Activated CD8-positive, alpha-beta memory T cell treated with anti-CD3 and anti-CD28 coated beads for 48 hours (primary cell): ENCODE measurements at places on chromosomes 12 and 14.

DNA sequence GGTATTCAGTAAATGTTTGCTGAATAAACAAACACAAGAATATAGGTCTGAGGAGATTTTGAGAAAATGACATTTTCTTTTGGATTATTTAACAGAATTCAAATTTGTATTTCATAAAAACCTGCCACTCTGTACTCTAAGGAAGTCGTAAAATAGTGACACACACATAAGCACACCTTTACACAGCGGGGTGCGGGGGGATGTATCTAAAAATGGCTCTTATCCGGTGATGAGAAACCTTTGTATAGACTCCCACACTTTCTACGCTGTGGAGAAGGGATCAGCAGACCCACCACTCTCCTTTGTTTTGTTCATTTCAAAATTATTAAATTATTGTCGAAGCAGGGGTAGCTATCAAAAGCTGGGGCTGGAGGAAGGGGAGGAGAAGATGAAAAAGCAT, 58.0 kb downstream of the PEBP1 start:
- DNase-seq = no peak

GRCh38 chr12:56374726-56375597, 12.3 kb upstream of the APOF start:
- no peak for DNase-seq

DNA sequence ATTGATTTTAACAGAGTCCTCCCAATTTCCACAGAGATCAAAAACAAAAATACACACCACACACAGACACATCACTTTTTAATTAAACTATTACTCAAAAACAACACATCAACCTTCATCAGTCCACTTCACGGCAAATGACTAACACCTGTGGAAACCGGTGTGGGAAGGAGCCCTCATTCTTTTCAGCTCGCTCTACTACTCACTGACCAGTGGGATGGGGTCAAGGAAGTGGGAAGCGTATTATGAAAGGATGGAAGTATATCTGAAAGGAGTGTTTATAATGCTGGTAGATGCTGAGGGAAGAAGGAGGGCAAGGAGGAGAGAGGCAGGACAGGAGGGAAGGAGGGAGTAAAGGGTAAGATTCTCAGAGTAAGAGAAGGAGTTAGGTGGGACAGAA, 156.5 kb downstream of the EPS8 start:
- no peak for DNase-seq

GRCh38 chr14:95507174-95507573, 9.3 kb downstream of the SYNE3 start:
- DNase-seq = no peak

- peak; percentile 6 for DNase-seq
These were observed 446 bp upstream of the ZNF641 start for GRCh38 chr12:48351022-48351708.

GRCh38 chr12:115222220-115222619, 538.2 kb upstream of the TBX3 start:
- DNase-seq = no peak

GRCh38 chr14:78486621-78487020, 316.4 kb downstream of the NRXN3 start:
- no peak for DNase-seq

- DNase-seq = no peak
These were observed 18.7 kb upstream of the TAS2R14 start for GRCh38 chr12:10957741-10958140.

DNA sequence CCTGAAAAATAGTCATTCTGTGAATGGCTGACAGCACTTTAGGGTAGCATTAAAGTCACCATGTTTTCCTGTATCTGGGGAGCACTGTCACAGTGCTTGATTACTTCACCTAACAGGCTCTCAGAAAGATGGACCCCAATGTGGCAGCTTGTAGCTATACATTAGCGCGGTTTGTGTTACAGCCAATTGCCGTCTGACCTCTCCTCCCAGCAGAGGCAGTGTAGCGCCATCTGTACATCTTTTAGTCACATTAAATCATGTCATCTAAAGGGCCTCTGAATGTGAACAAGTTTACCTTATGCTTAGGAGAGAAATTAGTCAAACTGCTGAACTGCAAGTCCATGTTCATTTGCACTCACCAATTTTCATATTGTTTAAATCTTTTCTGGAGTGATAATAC, 113.7 kb downstream of the LMO3 start:
- no peak for DNase-seq

DNA sequence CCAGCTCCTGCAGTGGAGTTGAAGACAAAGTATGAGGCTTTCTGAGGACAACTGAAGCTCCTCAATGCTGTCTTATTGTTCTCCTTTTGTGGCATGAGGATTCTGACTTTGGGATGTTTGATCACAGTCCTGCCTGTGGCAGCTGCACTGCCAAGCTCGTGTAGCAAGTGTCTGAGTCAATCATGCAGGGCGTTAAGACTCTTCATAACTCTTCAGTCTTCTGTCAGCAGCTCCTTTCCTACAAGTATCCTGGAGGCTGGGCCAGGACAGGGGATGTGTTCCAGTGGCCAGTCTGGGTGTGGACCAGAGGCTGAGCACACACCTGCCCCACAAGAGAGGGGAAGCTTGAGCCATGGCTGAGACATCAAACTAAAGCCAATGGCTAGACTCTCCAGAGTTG, 94.3 kb downstream of the PELI2 start:
- DNase-seq = no peak

- DNase-seq = no peak
These were observed 10.7 kb downstream of the PRKCH start for GRCh38 chr14:61331992-61332657.

- no peak for DNase-seq
These were observed 679 bp downstream of the BDKRB2 start for GRCh38 chr14:96205059-96205977.

- no peak for DNase-seq
These were observed 41.4 kb upstream of the TUNAR start for GRCh38 chr14:95835121-95835730.
